NCI-H226 (cell line): ENCODE measurements at places on chromosomes 3 and 15.

DNA sequence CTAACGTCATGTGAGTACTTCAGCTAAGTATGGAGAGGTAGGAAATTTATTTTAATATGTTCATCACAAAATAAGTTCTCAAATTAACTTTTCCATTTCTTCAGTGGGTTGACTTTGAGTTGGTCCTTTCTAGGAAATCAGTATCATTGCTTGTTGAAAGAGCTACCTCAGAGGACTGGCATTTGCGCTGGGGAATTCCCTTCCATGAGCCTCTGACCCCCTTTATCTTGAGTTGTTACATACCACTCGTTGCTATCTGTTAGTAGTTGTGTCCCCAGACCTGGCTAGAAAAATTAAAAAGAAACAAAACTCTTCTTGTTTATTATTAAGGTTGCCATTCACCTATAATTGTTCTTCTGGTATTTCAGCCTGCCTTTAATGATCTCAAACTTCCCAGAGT is 96.8 kb upstream of the ROBO2 start:
- DNase-seq = no peak

GRCh38 chr15:43518197-43518761 is 871 bp downstream of the MAP1A start:
- no peak for DNase-seq

DNA sequence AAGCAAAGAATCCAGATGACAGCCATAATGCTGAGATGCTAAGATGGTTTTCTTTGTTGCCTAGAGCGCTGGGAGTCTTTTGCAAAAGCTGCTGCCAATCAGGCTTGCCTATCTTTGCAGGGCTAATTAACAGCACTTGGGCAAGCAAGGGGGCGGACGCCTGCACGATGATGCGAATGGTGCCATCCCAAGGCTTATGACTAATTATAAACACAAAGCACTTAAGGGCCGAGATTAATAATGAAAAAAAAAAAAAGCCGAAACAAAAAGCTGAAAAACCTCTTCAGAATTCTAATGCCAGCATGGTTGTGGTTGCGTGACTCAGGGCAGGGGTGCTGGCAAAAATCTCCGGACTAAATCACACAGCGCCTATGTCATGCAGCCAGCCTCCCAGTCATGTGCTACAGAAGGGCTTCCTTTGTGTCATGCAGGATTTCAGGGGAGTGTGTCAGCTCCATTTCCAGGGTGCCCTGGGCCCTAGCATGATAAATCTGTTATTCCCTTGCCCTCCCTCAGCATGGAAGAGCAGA is 185.0 kb upstream of the ANKRD28 start:
- peak; percentile 94 for DNase-seq

GRCh38 chr3:111749171-111750170 is 109.6 kb upstream of the PHLDB2 start:
- no peak for DNase-seq

- DNase-seq = no peak
Measured at GRCh38 chr15:78201281-78202190, 32.8 kb downstream of the ACSBG1 start.

DNA sequence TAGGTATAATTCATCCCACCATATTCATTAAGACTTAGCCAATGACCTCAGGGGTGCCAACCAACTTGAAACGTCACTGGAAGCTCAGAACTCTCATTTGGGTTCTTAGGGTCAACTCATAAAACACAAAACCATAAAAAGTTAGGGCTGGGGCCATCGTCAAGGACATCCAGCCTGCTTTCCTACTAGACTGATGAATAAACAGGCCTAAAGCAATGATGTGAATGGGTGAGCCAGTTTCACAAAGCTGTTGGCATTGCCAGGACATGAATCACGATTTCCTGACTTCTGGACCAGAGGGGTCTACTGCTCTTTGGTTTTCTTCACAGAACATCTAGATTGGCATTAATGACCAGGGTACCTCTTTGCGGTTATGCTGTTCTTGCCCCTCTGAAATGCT is 64.7 kb downstream of the EOMES start:
- peak; percentile 66 for DNase-seq

DNA sequence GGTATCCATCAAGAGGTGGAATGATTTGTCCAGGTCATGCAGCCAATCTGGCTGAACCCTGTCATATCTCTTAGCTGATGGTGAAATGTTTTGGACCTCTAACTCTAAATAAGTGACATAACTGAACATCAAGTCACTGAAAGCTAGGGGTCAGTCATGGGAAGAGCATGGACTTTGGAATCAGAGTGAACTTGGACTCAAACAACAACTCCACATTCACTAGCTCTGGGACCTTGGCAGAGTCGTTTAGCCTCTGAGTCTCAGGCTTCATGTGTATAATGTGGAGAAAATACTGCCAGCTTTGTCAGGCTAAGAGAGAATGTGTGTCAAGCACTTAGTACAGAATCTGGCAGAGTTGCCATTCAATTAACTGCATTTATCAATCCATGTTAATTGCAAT is 557.8 kb upstream of the CFAP20DC start:
- DNase-seq = no peak

DNA sequence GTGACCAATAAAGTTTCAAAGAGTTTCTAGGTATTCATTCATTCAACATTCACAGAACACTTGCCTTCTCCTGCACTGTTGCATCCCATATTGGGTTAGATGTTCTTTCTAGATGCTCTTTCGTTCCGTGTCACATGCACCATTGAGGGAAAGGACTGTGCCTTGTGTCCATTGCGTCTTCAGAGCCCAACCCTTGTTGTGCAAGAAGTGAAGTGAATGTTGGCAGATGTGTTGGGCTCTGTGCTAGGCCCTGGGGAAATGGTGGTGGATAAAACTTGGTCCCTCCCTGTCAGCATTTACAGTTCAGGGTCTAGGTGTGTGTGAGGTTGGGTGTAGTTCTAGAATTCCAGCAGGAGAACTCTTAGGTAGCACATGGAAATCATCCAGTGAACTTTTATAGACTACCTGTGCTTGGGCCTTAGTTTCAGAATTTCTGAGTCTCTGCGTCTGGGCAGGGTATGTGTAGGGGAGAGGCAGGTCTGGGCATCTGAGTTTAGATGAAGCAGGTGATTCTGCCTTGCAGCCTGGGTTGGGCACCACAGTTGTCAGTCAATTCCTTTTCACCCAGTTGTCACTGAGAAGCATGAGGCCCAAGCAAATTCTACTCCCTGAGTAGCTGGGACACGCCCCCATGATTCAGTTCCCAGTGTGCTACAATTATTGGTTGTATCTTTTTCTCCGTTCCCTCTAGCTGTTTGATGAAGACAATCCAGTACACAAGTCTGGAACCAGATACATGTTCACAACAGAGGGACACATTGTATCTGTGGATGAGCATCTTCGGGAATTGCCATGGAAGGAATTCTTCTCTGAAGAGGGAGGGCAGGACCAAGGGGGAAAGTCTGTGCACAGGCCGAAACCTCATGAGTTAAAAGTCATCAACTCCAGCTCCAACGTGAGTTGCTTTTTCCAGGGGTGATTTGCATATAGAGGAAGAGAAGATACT is 25.4 kb downstream of the EDEM1 start:
- DNase-seq = no peak

DNA sequence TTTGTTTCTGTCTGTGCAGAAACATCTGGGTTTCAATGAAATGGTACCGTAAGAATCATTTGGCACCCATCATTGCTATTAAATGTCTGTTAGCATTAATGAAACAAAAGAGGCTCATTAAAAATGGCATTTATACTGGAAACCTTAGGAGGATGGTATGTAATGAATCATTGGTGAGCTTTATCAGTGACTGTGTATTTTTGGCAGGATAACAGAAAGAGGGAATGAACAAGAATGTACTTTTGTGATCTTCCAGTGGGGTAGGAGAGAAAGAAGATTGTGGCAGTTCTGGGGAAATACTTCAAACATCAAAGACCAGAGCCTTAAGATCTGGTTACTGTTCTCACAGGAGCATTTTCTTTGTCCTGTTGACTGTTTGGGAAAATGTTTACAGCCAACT is 4.7 kb upstream of the DCBLD2 start:
- DNase-seq = peak; percentile 86

- no peak for DNase-seq
Measured at GRCh38 chr3:19792388-19792787, 141.6 kb downstream of the EFHB start.

- no peak for DNase-seq
Measured at GRCh38 chr3:129505341-129505740, 23.1 kb upstream of the RHO start.

DNA sequence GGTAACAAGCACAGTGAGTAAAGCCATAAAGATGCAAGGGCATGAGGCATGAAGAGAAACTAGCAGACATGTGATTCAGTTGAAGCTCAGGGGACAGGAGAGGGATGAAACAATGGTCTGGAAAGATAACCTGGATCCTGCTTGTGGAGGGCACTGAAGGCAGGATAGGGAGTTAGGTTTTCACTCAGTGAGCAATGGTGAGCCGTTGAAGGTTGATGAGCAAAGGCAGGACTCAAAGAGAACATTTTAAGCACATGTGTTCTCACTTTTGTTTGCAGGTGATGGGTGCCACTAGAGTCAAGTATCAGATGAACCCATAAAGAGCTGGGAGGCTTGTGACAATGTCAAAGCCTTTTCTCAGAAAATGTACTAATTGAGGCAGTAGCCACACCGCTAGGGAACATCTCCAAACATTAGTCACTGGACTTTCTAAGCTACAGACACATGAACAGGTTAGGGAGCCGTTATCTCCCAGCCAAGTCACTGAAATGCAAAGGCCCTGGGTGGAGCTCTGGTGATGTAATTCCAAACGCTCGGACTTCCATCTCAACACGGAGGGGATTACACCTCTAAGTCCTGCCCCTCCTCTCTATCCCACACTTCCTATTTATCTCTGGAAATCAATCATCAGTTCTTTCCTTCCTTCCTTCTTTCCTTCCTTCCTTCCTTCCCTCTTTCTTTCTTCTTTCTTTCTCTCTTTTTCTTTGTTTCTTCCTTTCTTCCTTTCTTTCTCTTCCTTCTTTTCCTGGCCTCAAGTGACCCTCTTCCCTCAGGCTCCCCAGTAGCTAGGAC is 22.7 kb downstream of the KLHL6 start:
- peak; percentile 13 for DNase-seq

- DNase-seq = peak; percentile 12
Measured at GRCh38 chr3:168933614-168934013, 729.9 kb downstream of the MECOM start.

DNA sequence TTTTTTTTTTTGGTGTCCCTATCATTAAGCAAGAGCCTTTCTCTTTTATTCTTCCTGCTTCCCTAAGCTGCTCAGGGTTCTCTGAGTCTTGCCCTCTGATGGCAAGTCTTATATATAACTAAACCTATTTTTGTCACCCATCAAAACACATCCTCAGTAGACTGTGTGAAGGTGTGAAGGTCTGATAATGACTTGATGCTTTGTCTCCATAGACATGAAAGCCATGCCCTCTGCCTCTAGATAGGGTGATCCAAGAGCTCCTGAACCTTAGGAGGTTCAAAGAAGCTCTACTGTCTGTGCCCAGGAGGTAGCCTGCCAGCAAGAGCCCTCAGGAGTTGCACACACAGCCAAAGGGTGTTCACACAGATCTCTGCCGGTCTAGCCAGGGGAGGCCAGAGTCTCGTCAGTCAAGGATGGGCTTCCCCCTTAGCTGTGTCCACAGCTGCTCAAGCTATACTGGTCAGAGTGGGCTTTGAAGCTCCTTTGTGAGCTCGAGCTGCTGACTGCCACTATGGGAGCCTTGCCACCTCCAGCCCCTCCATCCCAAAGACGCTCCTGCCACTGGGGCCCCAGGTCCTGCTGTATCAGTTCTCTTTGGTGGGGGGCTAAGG is 13.1 kb upstream of the SNX22 start:
- no peak for DNase-seq

DNA sequence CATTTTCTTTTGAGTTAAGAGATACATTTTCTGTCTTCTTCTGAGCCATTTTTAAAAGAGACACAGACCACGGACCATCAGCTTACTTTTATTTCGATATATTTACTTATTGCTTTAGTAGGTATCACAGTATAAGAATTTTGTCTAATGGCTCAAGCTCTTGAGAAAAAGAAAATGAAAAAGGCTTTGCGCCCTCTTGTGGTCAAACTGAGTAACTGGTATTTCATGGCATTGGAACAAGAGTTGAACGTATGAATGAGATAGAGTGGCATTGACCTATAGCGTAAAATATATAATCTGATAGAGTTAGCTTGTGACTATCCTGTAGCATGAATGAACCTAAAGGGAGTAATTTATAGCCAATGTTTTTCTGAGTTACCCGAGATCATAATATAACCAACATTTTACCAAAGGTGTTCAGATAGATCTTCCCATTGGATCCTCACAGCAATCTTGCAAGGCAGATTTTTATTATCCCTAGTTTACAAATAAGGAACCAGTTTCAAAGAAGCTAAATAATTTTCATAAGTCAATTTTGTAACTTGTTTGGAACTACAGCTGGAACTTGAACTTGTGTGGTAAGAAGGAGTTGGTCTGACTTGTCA is 154.6 kb downstream of the POLR2M start:
- peak; percentile 48 for DNase-seq

DNA sequence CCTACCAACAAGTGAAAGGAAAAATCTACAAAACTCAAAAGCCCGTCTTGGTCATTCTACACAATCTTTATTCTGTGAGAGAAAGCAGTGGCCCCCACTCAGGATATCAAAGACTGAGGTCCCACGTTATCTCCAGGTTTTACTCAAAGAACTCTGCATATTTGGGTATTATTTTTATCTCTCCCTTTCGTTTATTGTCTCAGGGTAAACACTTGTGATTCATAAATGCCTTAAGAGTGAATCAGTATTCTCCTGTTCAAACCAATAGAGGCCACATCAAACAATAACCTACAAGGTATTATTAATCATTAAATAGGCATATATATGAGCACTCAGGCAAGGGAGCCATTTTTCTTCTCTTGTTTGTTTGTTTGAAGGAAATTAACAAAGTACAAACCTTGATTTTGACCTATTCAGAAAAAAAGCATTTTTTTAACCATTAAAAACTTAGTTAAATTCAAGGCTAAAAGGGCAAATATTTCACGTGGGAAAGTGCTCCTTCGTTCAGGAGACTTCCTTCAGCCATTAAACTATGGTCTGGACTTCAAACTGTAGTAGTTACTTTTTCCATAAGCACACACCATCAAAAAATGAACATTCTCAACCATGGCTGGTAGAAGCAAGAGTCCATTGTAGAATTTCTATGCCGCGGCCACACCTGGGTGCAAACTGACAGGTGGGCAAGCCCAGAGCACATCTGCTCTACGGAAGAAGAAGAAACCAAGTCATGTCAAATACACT is 13.9 kb upstream of the HES1 start:
- peak; percentile 64 for DNase-seq

- no peak for DNase-seq
Measured at GRCh38 chr15:84773716-84774115, 25.3 kb downstream of the ZNF592 start.
